ENCODE measurements at places on chromosomes 3 and 15.

DNA sequence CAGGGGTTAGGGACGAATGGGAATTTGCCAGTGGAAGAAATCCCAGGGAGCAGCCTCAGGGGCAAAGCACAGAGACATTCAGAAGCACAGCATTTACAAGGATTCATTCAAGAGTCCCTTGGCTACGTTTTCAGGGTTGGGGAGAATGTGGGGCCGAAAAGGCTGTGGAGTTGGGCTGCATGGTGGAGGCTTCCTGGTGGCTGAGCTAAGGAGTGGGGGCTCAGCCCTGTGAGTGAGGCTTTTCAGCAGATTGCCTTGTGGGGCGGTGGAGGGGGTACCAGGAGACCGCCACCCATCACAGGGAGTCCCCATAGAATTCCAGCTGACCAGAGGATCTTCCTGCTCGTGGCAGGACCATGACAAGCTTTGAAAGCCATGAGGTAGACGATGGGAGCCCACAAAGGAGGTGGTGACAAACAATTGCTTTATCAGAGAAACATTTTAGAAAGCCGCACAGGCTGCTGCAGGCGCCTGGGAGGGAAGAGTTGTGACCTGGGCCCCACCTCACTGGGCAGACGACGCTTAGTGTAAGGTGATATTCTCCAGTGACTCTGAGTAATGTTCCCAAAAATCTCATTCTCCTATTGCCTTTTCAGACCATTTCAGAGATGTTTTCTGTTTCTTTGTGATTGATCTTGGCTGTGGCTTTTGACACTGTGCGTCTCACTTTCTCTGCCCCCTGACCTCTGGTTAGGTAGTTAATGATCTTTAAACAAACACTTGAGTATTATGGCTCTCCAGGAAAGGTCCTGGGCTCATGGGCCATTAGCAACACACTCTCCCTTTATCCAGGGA is 128.0 kb downstream of the DNAJB8 start:
- DNase-seq = no peak

- DNase-seq = no peak
Observed at GRCh38 chr3:127238602-127239001, 45.7 kb downstream of the PRR23E start.

- DNase-seq = no peak
Observed at GRCh38 chr3:42525736-42526345, 23.4 kb downstream of the VIPR1 start.

DNA sequence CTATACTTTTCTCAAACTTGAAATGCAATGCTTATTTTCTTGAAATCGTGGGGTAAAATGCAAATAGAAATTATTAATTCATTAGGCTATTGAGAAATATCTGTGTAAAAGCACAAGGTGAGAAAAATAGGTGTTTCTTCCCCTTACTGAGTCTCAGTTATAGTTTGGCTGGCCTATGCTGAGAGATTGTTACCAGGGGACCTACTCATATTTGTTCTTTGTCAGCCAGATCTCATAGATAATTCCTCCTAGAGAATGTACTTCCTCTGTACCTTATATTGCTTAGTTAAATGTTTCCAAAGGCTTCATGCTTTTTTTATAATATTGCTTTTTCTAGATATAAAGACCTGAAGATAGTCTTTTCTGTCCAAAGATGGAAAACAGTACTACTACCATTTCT is 60.0 kb upstream of the TRPC1 start:
- no peak for DNase-seq

DNA sequence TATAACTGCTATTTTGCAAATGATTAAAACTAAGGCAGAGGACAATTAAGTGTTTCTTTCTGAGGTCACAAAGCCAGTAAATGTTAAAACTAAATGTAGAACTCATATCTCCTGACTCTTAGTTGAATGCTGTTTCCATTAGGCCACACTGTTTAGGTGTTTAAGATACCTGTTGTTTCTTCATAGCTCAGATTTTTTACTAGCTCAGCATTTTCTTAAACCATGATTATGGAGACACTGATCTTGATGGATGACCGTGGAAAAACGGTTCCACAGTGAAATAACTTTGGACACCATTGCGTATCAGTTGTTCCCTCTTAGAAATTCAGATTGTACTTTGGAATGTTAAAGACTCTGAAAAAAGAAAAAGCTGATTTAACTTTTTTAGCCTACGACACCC is 177.5 kb downstream of the TCF12 start:
- DNase-seq = no peak

DNA sequence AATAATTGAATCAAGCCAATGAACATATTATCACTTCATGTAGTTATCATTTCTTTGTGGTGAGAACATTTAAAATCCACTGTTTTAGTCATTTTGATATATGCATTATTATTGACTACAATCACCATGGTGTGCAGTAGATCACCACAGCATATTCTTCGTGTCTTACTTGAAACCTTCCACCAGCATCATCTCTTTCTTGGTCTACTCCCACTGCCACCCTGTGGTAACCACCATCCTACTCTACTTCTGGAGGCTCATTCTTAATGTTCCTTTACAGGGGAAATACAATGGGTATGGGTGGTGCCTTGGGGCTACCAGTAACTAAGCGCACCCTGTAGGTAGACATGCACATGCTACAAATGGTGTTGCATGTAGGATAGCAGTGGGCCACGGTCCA is 25.4 kb downstream of the PXK start:
- no peak for DNase-seq

- DNase-seq = no peak
Observed at GRCh38 chr3:39781025-39781424, 28.4 kb upstream of the MYRIP start.

DNA sequence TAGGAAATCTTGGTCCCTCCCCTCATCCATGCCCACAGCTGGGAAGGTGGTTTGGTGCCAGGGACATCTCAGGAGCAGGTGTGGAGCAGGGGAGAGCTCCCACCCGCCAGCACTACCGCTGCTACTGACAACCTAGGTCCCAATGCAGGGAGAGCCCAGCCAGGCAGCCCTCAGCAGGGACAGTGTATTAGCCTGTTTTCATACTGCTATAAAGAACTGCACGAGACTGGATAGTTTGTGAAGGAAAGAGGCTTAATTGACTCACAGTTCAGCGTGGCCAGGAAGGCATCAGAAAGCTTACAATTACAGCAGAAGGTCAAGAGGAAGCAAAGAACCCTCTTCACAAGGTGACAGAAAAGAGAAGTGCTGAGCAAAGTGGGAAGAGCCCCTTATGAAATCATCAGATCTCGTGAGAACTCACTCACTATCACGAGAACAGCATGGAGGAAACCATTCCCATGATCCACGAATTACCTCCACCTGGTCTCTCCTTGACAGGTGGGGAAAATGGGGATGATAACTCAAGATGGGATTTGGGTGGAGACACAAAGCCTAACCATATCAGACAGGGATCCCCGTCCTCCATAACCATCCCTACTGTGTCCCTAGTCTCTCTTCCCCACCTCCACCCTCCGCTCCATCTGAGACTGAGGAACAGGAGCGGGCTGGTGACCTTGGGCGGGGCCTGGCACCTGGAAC is 218.6 kb downstream of the TBC1D2B start:
- DNase-seq = no peak

GRCh38 chr3:46733026-46733800 is 15.5 kb upstream of the PRSS50 start:
- no peak for DNase-seq

- DNase-seq = no peak
Observed at GRCh38 chr3:31274326-31275024, 258.2 kb upstream of the STT3B start.

- no peak for DNase-seq
Observed at GRCh38 chr3:46566040-46566641, at the start of gene LRRC2. LRRC2 (minus strand) TSS chr3:46566302; CDS start chr3:46551591, 14,711 bp downstream.

DNA sequence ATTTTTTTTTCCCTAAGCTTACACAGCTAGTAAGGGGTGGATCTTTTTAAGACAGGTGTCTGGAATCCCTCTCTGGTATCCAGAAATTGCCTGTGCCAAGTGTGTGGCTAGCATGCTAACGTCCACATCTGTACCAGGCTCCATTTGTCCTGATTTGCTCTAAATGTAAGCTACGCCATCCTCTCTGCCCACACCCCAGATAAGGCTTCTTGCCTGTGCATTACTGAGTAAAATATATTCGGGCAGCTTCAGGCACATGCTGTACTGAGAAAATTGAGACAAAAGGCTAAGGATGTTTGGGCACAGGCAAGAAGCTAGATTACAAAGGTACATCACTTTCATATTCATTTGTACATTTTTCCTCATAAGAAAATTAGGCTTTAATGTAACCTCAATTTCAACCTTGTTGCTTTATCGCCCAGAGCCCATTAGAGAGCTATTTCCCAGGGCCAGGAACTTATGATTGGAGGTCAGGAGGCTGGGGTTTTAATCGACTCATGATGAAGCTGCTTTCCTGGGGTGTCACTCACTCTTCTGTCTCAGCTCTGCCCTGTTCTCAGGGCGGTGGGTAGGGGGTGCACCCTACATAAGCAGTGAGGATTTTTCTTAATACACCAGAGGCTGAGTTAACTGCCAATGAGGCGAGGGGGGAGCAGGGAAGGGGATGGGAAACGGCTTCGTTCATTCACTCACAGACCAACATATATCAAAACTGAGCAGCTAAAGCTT is 106.3 kb downstream of the RORA start:
- DNase-seq = no peak

DNA sequence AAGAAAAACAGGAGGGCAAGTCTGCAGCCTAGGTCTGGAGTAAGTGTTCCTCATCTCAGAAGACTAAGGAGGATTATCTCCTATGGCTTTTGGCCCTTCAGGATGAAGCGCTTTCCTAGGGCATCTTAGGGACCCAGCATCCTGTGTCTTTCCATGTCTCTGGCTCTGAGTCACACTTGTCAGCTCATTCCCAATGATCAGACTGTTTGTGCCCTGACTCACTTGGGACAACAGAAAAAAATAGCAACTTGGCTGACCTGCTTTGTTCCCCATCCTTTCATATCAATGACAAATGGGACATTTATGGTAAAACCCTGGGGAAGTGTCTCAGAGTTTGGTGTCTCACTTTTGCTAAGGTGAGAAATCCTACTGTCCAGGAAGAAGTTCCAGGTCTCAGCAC is 76.2 kb upstream of the OXTR start:
- DNase-seq = no peak

DNA sequence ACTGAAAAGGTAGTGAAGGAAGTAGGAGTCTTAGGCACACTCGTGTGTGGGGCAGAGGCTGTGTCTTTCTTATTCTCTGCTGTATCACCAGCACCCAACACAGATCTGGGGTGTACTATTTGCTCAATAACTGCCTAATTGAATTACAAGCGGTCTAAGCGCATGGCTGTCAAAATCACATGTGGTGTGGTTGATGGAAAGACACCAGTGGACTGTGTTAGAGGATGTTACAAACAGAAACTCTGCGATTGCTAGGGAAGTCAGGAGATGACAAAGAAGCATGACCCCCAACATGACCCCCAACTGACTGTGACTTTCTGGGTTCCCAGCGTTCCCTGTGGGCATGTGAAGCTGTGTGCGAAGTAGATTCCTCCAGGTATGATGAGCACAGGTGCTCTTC is 32.0 kb downstream of the ATG7 start:
- no peak for DNase-seq

GRCh38 chr3:128069271-128069670 is 17.0 kb downstream of the SEC61A1 start:
- no peak for DNase-seq

- no peak for DNase-seq
Observed at GRCh38 chr15:88334436-88334835, 77.9 kb upstream of the NTRK3 start.

DNA sequence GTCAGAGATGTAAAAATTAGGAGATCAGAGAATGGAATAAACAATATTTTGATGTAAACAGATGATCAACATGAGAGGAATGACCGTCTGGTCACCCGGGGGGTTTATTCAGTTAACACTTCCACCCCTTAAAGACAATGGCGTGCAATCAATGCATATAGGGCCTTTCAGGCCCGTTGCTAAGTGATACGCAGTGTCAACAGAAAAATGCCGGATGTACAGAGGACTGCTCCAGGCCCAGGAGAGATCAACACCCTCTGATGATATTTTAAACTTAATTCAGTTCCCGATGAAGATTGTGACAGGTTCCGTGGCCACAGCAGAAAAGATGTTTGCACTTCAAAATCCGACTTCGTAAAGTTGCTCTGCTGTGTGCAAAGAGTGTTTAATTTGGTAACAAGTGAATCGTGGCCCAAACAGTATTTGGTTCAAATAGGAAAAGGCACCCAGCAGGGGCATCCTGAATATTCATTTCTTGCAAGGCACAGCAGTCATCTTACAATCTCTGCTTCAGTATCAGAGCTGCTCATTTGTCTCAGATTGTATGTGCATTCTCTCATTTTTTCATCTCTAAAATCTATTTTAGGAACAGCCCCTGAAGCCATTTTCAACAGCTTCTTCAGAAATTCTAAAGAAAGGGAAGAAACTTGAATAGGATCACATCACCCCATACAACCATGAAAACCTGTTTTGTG is 72.6 kb downstream of the FOXB1 start:
- no peak for DNase-seq

DNA sequence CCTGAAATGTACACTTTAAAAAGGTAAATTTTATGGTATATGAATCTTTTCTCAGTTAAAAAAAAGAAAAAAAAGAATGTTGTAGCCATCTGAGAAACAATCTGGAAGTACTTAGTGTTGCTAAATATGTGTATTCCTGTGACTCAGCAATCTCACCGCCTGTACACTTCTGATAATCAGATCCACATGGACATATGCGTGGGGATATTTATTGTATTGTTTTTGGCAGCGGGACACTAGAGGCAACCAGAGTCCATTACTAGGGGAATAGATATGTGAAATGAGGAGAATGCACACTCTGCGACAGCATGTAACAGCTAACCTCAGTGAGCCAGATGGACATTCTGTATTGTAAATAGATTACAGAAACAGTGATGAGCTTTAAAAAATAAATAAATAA is 65.4 kb downstream of the AQP9 start:
- no peak for DNase-seq

GRCh38 chr3:191141728-191142127 is 57.3 kb upstream of the OSTN start:
- DNase-seq = no peak

- no peak for DNase-seq
Observed at GRCh38 chr3:8413337-8413926, 88.2 kb upstream of the LMCD1 start.

DNA sequence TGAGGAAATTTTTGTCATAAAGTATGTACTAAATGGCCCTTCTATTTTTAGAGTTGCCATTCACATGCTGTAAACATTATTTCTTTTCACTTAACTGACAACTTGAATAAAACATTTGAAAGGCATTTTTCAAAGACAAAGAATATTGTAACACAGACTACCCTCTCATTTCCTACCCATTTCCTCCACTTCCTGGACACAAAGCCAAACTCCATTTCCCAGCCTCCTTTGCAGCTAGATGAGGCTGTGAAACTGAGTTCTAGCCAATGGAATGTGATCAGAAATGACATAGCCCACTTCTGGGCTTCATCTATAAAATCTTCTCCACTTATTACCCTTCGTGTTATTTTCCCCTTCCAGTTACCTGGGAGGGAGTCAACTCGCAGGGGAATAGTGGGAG is 288.9 kb upstream of the DPH6 start:
- no peak for DNase-seq

DNA sequence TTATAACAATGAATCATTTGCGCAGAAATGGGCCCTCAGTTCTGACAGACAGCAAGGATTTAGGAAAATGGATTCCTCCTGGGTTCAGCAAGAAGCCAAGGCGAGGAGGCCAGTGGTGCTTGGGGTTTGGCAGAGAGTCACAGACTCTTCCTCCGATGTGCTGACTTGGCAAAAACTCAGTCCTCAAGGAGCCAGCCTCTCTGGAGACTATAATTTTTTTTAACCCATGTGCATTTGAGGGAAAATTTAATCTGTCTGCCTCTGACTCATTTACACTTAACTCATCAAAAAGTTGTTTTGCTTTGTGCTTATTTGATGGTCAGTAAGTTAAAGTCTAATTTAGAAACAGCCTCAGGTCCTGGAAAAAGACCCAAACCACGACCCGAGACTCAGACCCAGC is 34.2 kb upstream of the SLC24A5 start:
- no peak for DNase-seq

GRCh38 chr3:138460536-138461205 is 26.3 kb downstream of the ESYT3 start:
- DNase-seq = no peak
